ENCODE measurements at places on chromosomes 7 and 10. TPM values are rescaled to one million over a fixed set of nuclear protein-coding genes. Genes with fewer than 3 reads are reported as not detected.

DNA sequence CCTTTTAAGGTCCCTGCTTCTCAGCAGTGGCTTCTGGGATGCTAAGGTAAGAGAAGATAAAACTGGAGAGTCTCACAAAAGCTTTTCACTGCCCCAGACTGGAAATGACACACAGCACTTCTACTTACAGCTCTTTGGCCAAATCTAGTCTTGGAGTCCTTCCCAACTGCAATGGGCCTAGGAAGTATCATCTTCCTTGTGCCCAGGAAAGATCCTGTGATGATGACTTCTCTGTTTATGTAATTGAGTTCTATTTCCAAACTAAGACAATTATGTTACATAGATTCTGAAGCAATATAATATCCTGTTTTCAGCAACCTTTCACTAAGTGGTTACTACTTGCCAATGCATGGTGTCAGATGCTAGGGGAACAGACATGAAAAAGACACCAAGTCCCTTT lies 234.1 kb downstream of the PTEN start:
- no peak for ATAC-seq

- no peak for ATAC-seq
These were observed 23.6 kb upstream of the PDLIM1 start for GRCh38 chr10:95314192-95314918.

- ATAC-seq: no peak
These were observed 280.9 kb downstream of the USP6NL start for GRCh38 chr10:11330383-11331045.

GRCh38 chr7:111240371-111240770 lies 149.4 kb downstream of the LRRN3 start:
- no peak for ATAC-seq

DNA sequence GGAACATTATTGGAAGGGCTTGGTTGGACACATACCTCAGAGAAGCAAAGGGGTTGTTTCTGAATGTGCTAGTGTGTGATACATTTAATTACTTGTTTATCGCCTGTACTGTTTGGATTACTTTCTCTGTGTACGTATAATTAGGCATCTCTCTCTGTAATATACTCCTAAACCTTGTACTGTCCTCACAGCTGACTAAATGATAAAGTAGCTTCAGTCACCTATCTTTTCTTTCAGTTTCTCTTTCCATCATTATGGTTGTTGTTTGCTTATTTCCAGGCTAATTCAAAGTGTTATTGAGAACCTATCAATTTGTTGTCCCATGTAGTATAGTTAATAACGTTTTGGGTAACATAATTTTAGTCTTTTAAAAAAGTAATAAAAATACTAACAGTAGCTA lies 34.0 kb downstream of the MXI1 start:
- ATAC-seq: peak; percentile 66

DNA sequence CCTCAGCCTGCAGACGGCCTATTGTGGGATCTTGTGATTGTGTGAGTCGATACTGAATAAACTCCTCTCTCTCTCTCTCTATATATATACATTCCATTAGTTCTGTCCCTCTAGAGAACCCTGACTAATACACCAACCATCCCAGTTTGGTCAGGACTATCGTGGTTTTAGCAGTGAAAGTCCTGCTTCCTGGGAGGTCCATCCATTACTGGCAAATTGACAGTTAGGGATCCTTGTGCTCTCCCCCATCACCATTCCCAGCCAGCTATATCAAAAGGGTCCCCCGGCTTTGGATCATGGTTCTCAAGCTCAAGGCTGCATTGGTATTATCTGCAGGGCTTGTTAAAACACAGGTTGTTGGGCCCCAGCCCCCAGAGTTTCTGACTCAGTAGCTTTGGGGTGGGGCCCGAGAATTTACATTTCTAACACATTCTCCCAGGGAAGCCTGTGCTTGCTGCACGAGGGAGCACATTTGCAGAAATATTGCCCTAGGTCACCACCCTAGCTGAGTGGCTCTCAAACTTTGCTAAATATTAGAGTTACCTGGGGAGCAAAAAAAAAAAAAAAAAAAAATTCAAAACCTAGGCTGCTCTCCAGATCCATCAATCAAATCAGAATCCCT lies 899.1 kb upstream of the AUTS2 start:
- no peak for ATAC-seq

DNA sequence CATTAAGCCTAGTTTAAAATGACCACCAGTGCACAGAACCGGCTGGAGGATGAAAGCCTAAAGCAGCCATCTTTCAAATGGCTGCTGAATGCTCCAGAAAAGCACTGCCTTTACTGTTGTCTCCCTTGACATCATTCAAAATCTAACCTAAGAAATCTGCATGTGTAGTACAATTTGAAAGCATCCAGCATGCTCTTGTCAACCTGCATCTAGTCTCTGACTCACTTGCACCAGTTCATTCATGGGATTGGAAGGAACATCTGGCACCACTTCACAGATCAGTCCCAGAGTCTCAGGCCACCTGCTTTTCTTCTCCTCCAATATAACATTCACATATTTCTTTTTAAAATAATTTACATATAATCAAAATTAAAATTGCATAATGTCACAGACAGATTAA lies 76.2 kb downstream of the RNF133 start:
- ATAC-seq: no peak

GRCh38 chr7:2966466-2967078 lies 77.1 kb downstream of the CARD11 start:
- no peak for ATAC-seq

GRCh38 chr7:85630904-85631600 lies 444.2 kb upstream of the SEMA3D start:
- no peak for ATAC-seq

DNA sequence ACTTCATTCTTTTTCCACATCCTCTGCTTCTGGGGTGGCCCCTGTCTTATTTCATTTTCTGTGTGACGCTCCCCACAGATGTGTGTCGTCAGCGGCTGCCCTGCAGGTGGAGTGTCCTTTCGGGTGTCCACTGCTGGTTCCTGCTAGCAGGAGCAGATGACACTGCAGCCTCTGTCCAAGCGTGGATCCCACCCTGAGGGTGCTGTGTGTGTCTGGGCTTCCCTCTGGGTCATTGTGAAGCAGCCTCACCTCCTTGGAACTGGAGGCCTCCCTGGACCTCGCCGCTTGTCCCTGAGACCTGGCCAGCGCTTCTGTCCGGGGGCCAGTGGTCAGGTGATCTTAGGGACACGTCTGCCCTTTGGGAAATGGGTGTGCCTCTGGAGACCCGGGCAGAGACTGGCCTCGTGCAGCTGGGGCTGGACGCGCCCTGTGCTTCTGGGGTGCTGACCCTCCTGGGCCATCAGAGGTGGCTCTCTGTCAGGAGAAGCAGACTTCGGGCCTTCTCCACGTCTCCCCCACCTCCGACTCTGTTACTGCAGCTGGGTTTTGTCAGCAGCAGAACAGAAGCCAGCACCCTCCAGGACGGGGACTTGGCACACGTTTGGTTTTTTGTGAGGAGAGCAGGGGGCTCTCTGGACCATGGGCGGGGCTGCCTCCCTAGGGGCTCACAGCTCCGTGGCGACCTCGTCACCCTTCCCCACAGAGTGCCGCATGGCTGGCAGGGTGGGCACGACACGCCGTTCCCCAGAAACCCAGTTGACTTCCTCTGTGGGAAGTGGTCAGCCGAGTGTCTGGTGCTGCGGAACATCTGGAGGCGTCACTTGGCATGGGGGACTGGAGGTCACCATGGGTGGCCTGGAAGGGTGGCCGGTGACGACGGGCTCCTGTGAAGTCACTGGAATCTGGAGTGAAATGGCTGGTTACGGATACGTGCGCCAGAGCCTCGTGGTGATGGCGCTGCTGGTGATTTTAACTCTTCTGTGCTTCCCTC lies 48.4 kb downstream of the INPP5A start:
- ATAC-seq: no peak

- ATAC-seq: no peak
These were observed 23.0 kb downstream of the ZNF33B start for GRCh38 chr10:42615419-42615818.

DNA sequence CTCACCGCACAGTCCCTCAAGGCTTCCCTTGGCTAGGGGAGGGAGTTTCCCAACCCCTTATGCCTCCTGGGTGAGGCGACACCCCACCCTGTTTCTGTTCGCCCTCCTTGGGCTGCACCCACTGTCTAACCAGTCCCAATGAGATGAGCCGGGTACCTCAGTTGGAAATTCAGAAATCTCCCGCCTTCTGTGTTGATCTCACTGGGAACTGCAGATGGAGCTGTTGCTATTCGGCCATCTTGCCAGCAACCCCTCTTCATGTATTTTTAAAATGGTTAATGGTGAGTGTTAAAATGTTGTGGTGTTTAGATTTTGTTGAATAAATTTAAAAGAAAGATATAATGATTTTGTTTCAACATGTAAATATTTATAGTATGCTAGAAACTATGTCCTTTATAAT lies 22.0 kb downstream of the UMAD1 start:
- ATAC-seq: no peak

DNA sequence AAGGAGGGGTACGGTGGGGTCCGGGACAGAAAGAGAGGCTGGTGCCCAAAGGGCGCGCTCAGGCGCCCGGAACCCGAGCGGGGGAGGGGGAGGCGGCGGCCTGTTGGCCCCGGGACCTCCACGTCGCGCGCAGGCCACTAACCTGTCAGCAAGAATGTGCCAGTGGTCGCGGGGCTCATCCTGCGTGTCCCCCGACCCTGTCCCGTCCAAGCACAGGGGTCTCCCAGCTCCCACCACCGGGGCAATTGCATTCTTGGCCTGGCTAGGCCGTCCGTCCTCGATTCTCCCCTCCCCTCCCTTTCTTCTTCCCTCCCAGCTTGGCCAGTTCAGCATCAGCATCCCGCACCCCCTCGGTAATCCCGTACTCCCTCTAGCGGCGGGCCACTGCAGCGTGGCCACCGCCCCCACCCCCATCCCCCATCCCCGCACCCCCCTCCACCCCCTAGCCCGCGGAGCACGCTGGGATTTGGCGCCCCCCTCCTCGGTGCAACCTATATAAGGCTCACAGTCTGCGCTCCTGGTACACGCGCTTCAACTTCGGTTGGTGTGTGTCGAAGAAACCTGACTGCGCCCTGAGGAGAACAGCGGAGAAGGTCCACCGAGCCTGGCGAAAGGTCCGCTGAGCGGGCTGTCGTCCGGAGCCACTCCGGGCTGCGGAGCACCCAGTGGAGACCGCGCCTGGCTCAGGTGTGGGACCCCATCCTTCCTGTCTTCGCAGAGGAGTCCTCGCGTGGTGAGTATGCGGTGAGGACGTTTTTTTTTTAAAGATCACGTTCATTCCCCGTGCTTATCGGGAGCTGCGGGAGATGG lies at the start of gene SGCE:
TSS of gene SGCE (minus strand) at position 286 of the 810 bp plus-strand sequence. CDS start at position 251, 35 bp downstream.
- no peak for ATAC-seq

Gene GIMAP8
- 16.4 TPM for total RNA-seq

Gene GPC2
- total RNA-seq: 2.8 TPM

Gene ADCY1
- 1.6 TPM for total RNA-seq

Gene ARHGEF35
- total RNA-seq: 1.1 TPM

Gene SMO
- total RNA-seq: 0.08 TPM

Data from activated T-helper 17 cell treated with anti-CD3 and anti-CD28 coated beads, Interleukin-2, amount 50 U/mL, for 72 hours (primary cell).